ENCODE measurements at places on chromosomes 5 and 9. TPM values are rescaled to one million over a fixed set of nuclear protein-coding genes. Genes with fewer than 3 reads are reported as not detected.

The DCP2 gene
- 48.8 TPM for polyA plus RNA-seq

DNA sequence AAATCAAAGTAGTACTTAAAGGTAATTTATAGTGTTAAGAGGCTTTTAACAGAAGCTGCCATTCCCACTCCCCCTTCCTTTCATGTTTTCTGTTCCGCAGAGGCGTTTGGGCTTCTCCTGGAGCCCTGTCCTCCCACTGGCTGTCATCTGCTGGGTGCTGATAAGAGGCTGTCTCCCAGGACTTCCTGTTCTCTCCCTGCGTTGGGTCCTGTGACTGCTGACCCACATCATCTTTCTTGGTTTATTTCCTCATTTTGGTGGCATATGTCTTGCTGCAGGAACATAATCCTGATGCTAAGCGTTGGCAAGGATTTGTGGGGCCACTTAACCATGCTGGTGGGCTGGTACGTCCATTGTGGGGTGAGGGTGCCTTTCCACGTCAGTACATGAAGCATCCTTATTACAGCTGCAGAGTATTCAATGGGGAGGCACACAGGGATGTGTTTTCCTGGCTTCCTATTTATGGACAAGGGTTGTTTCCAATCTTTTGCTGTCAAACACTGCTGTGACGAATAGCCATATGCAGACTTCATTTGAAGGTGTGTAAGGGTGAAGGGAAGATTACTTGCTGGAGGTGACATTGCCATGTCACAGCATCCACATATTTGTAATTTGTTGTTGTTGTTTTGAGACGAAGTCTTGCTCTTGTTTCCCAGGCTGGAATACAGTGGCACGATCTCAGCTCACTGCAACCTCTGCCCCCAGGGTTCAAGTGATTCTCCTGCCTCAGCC lies 22.3 kb upstream of the RNF130 start:
- DNase-seq: no peak

GRCh38 chr9:124342402-124342775 lies 72.9 kb downstream of the PSMB7 start:
- DNase-seq: no peak

The CSF2 gene
- polyA plus RNA-seq: not detected

GRCh38 chr5:105554568-105555169 lies 1992.1 kb upstream of the NUDT12 start:
- DNase-seq: no peak

The LRRC14B gene
- not detected for polyA plus RNA-seq

GRCh38 chr5:157445745-157446411 lies 14.1 kb upstream of the NIPAL4 start:
- no peak for DNase-seq

- no peak for DNase-seq
Measured at GRCh38 chr5:55702598-55703345, 9.4 kb downstream of the SLC38A9 start.

DNA sequence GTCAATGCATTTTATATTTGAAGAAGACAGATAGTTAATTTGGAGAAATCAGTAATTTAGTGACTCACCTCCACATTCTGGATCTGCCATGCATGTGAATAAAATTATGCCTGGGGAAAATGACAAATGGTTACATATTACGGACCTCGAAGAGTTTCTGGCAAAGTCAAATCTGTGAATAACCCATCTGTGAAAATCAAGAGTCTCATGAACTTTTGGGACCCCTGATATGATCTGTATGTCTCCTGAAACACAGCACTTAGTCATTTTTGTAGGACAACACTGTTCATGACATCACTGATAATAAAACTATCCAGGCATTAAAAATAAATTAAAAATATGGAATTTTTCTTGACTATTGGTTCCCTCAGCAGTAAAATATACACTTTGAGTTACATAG lies 584.5 kb downstream of the TLE4 start:
- no peak for DNase-seq

The SUSD3 gene
- 6.9 TPM for polyA plus RNA-seq

DNA sequence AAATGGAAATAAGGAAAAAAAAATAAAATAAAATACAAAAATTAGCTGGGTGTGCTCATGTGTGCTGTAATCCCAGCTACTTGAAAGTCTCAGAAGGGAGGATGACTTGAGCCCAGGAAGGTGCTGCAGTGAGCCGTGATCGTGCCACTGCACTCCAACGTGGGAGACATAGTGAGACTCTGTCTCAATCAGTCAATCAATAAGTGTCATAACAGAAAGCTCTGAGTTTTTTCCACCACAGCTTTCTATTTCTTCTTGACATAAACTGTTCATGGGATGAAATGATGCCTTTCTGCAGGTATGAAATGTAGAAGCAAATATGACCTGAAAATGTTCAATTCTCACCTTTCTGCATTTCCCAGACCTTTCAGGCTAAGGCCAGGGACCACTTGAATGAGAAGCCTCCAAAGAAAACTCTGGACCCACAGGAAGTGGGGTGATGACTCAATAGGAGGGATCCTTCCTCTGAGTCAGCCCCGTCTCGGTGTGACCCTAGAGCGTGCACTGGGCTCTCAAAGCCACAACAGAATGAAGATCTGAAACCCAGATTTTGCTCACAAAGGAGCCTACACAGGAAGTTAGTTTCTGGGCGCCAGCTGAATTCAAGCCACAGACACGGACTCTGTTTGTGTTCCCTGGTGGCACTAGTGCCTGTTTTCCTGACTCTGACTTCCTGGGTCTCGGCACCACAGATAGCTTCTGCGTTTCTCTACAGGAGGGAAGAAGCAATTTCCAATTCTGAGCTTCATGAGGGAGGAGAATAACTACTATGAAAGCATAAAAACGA lies 62.0 kb downstream of the ANKH start:
- no peak for DNase-seq

The COL23A1 gene
- 6.2 TPM for polyA plus RNA-seq

DNA sequence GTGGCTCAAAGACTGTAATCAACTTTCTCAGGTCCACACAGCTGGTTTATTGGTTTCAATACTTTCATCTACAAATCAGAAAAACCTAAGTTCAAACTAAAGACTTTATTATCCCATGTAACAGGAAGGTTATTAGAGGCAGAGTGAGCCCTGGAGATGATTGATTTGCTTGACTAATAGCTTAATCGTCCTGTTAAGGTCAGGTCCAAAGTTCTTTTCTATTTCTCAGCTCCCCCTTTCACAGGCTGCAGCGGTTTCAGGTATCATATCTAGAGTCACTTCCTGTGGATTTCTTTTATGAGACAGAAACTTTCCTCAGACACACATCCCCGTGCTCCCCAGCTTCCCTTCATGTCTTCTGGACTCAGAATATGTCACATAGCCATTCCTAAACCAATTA lies 166.4 kb downstream of the PRELID2 start:
- DNase-seq: no peak

DNA sequence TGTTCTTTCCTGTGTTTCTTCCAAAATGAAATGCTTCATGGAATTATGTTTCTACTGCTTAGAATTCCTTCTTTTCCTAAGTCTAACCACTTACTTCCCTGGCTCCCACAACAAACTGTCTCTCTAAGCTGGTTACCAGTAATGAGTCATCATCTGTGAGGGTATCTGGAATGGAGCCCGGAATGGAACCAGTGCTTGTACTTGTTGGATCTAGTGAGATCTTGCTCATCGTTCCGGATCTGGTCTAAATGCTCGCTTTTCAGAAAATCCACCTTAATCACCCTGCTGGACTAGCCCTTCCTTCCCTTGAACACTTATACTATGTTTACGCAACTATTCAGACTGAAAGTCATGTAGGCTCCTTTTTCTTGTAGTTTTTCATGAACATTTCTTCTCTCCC lies 184.8 kb downstream of the PBX3 start:
- no peak for DNase-seq

The PCA3 gene
- polyA plus RNA-seq: 0.96 TPM

The MAPK9 gene
- 44.1 TPM for polyA plus RNA-seq

GRCh38 chr5:93343570-93343969 lies 237.4 kb downstream of the NR2F1-AS1 start:
- DNase-seq: no peak

GRCh38 chr5:175466700-175467318 lies 11.6 kb upstream of the SFXN1 start:
- DNase-seq: no peak

GRCh38 chr9:99576002-99576401 lies 245.7 kb upstream of the NR4A3 start:
- DNase-seq: no peak

DNA sequence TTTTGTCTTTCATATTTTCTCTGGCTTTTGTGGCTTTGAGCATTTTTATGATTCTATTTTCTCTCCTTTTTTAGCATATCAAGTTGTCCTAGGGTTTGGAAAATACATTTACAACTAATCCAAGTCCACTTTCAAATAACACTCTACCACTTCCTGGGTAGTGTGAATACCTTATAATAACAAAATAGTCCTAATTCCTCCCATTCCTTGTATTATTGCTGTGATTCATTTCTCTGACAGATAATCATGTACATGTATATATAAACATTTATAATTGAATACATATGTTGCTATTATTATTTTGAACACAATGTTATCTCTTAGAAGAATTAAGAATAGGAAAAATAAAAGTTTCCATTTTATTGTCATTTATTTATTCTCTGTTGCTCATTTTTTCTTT lies 14.9 kb upstream of the ADAM19 start:
- no peak for DNase-seq

DNA sequence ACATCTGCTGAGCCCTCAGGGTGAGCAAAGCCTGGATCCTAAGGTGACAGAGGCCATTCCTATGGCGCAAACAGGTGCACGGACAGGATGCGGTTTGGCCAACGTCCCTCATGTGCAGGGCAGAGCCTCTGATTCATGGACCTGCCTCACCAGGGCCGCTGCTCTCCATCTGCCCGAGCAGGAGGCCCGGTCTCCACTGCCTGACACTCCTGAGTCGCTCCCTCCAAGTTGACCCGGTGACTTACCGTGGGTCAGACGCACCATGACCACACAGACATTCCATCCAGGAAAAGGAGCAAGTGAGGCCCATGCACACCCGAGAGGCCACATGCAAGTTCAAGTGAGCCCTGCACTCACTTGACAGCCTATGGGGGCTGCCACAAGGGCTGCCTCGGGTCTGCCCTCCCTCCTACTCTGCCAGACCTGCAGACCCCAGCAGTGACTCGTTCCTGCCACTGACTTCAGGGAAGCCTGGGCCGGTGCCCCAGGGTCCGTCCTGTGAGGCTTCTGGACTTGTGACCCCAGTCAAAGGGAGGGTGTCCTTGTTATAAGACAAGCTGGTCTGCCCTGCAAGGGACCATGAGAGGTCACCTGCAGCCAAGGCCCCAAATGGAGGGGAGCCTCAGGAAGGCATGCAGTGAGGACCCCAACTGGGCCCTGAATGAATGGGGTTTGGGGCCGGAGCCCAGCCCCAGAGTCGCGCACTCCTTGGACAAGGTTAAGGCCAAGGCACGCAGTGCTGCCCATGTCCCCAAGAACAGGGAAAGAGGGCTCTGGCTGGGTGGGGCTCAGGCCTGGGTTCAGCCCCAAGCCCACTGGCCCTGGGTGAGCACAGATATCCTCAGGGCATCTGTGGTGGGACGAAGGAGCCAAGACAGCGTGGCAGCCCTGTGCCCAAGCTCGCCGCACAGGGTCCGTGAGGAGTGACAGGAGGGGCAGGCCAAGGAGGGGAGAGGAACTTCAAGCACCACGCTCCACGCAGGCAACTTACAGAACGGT lies 10.1 kb downstream of the BRD3OS start:
- DNase-seq: no peak

The ZNF483 gene
- 3.9 TPM for polyA plus RNA-seq

The C9orf153 gene
- polyA plus RNA-seq: 0.15 TPM

DNA sequence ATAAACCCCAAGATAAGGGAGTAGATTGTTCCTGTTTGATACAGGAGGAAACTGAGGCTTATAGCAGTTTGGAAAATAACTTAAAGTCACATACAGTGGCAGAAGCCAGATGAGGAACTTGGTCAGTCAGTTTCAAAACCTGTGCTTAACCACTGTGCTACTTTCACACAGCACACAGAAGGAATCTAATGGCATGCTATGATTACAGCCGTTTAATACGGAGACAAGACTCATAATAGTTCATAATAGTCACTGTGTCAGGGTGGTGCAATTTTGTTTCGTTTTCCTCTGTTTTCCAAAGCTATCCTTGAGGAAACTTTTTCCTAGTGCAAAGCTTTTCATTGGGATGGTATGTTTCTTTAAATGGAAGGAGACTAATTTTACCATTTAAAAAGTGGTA lies 112.3 kb downstream of the GCNT1 start:
- DNase-seq: no peak

DNA sequence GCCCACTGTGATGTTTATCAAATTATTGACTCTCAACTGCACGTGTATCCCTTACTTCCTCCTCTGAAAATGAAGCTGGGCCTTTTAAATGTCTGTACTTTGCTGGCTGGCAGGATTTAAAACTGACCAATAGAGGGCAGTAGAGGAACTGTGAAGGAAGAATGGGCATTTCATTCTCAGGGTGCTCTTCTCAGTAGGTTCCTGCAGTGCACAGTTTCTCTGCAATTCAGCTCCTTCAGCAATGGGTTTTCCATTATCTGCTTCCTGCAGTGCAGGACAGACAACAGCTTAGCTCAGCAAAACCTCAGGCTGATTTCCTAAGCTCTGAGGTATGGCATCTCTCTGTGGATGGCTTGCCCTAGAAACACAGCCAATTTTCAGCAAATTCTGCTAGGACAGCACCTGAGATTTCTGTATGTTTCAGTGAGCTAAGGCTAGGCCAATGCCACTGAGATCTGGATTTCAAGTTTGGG lies 298.4 kb upstream of the PRDM9 start:
- peak; percentile 57 for DNase-seq

GRCh38 chr5:172599204-172599567 lies 41.9 kb upstream of the NEURL1B start:
- DNase-seq: no peak

DNA sequence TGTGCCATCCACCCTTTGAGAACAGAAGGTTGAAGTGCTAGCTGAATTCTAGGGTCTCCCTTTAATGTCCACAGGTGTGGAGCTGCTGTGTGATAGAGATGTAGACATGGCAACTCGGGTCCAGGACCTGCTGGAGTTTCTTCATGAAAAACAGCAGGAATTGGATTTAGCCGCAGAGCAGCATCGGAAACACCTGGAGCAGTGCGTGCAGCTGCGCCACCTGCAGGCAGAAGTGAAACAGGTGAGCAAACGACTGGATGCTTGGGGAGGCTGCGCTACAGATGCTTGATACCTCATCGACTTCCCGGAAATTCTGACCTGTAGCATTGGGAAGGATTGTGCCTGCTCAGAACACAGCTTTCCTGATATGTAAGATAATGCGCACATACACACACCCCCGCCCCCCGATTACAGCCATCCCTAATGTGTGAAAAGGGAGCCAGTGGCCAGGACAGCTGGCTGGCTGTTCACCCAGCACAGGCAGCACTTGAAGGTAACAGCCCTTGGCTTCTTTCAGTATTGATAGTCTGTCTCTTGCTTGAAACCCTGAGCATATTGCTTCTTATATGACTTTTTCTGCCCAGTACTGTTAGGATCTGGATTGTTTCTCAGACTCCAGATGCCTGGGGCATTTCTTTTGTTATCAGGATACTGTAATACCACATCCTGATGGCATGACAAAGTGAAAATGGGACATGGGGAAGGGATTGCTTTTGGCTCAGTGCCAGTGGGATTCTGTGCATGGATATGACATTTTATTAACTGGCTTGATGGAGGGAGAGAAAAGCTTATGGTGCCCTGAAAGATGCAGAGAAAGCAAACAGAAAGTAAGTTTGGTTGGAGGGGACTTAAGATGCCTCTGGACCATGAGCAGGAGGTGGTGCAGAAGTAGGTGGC lies 216.8 kb upstream of the OTULINL start:
- peak; percentile 12 for DNase-seq

The NEURL1B gene
- polyA plus RNA-seq: 14.8 TPM
